Esophagus muscularis mucosa (tissue), 4 donors: ENCODE measurements at places on chromosomes 13 and 19. TPM values are rescaled to one million over a fixed set of nuclear protein-coding genes. Genes with fewer than 3 reads are reported as not detected.

DNA sequence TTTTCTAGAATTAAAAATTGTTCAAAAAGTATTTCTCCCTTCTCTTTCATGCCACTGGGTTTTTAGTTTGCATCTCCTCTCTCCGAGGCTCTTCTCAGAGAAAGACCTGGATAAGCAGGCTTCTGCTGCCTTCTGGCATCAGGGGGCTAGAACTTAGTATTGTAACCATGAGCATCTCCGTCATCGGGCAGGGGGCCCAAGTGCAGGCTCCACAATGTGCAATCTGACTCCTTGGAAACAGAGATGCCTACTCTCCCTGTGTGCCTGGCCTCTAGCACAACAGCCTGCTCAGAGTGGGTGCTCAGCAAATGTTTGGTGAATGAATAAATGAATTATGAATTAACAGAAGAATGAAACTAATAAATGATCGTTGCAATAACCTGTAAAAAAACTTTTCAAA is 45.6 kb upstream of the MTIF3 start:
- H3K27ac ChIP-seq: no peak overlapping the region
- no peaks in the 10 kb centered on the region for H3K27me3 ChIP-seq
- H3K4me3 ChIP-seq: no peak overlapping the region
- no peaks in the 10 kb centered on the region for H3K36me3 ChIP-seq

DNA sequence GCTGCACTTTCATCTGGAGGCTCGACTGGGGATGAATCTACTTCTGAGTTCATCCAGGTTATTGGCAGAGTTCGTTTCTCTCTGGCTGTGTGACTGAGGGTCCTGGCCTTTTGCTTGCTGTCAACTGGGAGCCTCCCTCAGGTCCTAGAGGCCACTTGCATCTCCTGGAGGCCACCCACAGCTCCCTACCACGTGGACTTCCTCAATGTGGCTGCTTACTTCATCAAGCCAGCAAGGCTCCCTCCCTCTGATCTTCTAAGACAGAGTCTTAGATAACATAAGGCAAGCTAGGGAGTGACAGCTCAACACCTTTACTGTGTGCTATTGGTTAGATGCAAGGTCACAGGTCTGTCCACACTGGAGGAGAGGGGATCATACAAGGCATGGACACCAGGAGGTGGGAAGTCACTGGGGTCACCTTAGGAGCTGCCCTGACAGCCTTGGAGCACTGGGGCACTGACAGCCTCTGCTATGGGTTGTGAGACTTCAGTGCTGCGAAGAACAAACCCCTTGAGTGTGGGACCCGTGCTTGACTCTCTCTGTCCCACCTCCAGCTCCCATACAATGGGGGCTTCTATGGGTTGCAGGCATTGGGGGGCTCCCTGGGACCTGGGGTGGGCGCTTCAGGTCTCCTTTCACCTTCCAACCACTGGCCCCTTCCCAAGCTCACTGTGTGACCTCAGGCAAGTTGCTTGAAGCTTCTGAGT is 5.3 kb downstream of the FAM187B start:
- peak; percentile 88 for DNase-seq
- H3K27ac ChIP-seq: no peak overlapping the region
- peaks cover 9% of the 10 kb centered on the region for H3K4me1 ChIP-seq

The IGLON5 gene
- total RNA-seq: not detected

The ADGRE3 gene
- not detected for total RNA-seq

DNA sequence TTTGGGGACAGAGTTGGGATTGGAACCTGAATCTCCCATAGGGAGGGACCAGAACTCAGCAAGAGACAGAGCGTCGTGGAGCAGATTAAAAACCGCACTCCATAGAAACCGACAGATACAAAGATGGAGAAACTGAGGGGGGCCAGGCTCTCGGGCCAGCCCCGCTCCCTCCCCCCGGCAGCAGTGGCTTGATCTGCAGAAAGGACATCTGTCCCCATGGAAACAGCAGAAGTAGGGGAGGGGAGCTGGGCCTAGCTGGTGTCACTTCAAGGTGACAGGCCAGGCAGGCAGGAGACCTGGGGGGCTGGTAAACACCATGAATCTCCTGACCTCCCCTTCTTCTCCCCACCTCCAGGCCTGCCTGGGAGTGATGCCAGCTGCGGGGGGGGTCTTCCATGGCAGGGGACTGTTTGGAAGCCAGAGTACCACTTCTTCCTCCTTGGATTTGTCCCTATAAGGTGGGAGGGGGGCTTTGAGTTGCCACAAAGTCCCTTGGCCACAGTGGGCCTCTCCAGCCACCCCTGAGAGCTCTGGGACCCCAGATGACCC is 10.9 kb downstream of the TMIGD2 start:
- no peaks in the 10 kb centered on the region for H3K36me3 ChIP-seq
- no peak overlapping the region for H3K4me3 ChIP-seq
- no peak for DNase-seq
- H3K27me3 ChIP-seq: peaks cover 72% of the 10 kb centered on the region
- H3K4me1 ChIP-seq: no peaks in the 10 kb centered on the region
- no peak overlapping the region for H3K27ac ChIP-seq

DNA sequence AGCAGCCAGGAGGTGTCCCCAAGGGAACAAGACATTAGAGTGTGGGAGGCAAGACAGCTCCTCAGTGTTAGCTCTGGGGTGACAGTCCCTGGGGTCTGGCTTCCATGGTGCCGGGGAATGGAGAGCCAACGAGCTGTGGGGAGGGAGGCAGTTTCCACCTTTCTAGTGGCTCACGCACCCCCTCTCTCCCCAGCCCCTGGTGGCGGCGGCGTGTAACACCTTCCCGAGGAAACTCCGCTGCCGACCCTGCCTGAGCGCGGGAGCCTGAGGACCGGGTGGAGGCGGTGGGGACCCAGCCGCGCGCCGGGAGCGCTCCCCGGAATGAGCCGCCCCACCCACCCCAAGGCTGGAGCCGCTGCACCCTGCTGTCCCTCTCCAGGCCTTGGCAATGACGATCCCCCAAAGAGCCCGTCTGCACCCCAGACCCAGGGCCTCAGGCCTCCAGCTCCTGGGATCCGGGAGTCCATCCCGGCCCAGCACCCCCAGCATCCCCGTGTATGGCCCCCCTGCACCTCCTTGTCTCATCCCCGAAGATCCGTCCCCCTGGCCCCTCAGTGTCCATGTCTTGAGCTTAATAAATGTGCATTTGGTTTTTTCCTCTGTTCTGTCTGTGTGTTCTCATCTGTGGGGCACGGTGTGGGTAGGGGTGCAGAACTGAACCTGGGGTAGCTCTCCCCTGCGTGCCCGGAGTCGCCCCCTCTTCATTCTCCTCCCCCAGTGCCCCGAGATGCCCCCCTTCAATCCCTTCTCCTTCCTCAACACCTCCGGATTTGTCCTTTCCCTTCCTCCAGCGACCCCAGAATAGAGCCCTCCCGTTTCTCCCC is 622 bp upstream of the FXYD5 start:
- peaks cover 24% of the 10 kb centered on the region for H3K27me3 ChIP-seq
- H3K36me3 ChIP-seq: peaks cover 7% of the 10 kb centered on the region
- peaks cover 28% of the 10 kb centered on the region for H3K4me1 ChIP-seq
- peak overlapping the region; percentile 71 for H3K27ac ChIP-seq
- peak overlapping the region; percentile 61 for H3K4me3 ChIP-seq
- no peak for DNase-seq

DNA sequence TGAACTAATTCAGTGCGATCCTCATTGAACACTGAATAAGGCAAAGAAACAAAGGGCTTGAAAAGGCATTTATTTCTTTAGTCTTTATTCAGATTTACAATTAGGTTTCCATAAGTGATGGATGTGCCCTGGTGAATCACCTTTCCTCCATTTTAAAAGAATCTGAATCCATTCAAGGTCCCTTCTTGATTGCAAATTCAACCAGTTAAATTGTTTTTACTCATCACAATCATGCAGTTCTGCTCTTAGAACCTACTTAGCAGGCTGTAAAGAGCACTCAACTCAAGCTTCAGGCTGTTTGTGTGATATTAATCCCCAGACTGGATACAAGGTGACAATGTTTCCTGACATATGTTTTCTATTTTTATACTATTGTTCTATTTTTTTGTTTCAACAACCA is 321.0 kb downstream of the TBC1D4 start:
- no peaks in the 10 kb centered on the region for H3K27me3 ChIP-seq
- H3K27ac ChIP-seq: no peak overlapping the region
- no peaks in the 10 kb centered on the region for H3K4me1 ChIP-seq
- H3K36me3 ChIP-seq: no peaks in the 10 kb centered on the region
- no peak for DNase-seq
- H3K4me3 ChIP-seq: no peak overlapping the region

GRCh38 chr13:33235078-33235477 is 50.5 kb downstream of the STARD13 start:
- DNase-seq: no peak
- peaks cover 25% of the 10 kb centered on the region for H3K4me1 ChIP-seq
- H3K36me3 ChIP-seq: no peaks in the 10 kb centered on the region
- H3K27ac ChIP-seq: peak overlapping the region; percentile 62
- no peak overlapping the region for H3K4me3 ChIP-seq
- no peaks in the 10 kb centered on the region for H3K27me3 ChIP-seq

DNA sequence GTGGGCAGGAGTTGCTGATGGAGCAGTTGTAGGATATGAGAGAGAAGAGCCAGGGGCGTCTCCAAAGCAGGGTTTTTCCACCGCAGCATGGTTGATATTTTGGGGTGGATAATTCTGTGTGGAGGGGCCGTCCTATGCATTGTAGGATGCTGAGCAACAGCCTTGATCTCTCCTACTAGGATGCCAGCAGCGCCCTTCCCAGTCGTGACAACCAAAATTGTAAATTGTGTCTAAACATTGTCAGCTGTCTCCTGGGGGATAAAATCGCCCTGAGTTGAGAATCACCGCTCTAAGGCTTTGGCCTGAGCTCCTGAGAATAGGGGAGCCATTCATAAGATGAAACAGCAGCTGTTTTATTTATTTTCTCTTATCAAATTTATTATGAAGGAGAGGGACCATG is 4.2 kb downstream of the CACNG8 start:
- H3K27ac ChIP-seq: no peak overlapping the region
- no peaks in the 10 kb centered on the region for H3K36me3 ChIP-seq
- no peak for DNase-seq

The CYTH2 gene
- 50.7 TPM for total RNA-seq

DNA sequence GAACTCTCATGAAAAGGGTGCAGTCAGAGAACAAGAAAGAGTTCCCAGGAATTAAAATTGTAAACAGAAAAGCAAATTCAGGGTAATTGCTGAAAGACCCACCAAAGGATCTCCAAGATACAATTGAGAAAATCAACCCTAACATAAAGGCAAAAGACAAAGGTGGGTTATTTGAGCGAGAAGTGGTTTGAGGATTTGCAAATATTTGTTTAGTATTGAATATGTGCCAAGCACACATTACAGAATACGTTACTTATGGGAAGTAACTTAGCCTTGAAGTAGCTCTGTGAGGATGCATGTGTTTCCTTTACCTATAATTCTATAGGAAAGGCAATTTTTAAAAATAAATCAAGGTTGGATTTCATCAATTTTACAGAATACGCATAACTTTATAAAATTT is 10.0 kb upstream of the CEACAM21 start:
- no peak overlapping the region for H3K27ac ChIP-seq
- DNase-seq: no peak
- H3K4me1 ChIP-seq: peaks cover 20% of the 10 kb centered on the region
- H3K4me3 ChIP-seq: no peak overlapping the region

The JOSD2 gene
- 32.8 TPM for total RNA-seq
